ENCODE measurements at places on chromosomes 6 and 20.

DNA sequence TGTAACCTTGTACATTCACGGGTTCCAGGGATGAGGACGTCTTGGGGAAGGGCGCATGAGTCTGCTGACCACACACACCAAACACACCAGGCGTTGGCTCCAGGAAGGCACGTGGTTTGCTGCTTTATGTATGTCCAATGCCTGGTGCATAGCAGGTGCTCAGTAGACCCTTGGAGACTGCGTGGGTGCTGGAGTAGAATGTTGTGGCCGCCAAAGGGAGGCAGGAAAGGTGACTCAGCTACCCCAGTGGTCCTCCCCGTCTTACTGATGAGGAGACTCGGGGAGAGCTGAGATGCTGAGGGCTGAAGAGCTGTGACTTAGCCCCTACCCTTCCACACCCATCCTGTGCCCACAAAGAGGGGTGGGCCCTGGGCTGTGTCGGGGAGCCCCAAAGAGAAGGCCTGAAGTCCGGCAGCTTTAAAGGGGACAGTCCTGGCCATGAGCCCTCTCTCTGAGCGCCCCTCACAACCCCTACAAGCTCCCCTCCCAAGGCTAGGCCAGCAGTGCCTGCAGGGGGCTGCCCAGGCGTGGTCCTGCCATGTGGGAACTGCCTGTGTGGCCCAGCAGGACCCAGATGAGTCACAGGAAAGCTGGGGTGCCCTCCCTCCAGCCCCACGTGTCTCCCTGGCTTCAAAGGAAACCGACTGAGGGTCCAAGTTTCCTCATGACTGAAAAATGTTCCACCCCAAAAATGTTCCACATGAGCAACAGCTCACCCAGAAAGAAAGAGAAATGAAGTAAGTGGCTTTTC is 28.0 kb upstream of the PTGIS start:
- peak; percentile 90 for DNase-seq

- no peak for DNase-seq
These were observed 13.3 kb upstream of the CCN5 start for GRCh38 chr20:44701858-44702256.

- peak; percentile 79 for DNase-seq
These were observed 766 bp downstream of the SLC16A10 start for GRCh38 chr6:111087871-111088667.

GRCh38 chr6:153084393-153084792 is 46.7 kb downstream of the RGS17 start:
- no peak for DNase-seq

- peak; percentile 73 for DNase-seq
These were observed 257.1 kb upstream of the TAB2 start for GRCh38 chr6:149060300-149060984.

DNA sequence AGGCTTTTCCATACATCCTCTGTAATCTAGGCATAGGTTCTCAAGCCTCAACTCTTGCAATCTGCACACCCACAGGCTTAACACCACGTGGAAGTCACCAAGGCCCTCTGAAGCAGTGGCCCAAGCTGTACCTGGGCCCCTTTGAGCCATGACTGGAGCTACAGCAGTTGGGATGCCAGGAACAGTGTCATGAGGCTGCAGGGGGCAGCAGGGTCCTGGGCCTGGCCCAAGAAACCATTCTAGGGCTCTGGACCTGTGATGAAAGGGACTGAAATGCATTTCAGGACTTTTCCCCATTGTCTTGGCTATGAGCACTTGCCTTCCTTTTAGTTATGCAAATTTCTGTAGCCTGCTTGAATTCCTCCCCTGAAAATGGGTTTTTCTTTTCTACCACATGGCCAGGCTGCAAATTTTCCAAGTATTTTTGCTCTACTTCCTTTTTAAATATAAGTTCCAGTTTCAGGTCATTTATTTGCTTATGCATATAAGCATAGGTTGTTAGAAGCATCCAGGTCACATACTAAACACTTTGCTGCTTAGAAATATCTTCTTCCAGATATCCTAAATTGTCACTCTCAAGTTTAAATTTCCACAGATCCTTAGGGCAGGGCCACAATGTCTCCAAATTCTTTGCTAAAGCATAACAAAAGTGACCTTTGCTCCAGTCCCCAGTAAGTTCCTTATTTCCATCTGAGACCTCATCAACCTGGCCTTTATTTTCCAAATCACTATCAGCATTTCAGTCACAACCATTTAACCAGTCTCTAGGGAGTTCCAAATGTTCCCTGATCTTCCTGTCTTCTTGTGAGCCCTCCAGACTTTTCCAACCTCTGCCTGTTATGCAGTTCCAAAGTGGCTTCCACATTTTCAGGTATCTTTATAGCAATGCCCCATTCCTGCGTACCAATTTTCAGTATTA is 48.6 kb upstream of the CD2AP start:
- DNase-seq: no peak

GRCh38 chr6:167404385-167405049 is 79.6 kb downstream of the TTLL2 start:
- DNase-seq: no peak
